ENCODE measurements at places on chromosomes 6 and 20.

DNA sequence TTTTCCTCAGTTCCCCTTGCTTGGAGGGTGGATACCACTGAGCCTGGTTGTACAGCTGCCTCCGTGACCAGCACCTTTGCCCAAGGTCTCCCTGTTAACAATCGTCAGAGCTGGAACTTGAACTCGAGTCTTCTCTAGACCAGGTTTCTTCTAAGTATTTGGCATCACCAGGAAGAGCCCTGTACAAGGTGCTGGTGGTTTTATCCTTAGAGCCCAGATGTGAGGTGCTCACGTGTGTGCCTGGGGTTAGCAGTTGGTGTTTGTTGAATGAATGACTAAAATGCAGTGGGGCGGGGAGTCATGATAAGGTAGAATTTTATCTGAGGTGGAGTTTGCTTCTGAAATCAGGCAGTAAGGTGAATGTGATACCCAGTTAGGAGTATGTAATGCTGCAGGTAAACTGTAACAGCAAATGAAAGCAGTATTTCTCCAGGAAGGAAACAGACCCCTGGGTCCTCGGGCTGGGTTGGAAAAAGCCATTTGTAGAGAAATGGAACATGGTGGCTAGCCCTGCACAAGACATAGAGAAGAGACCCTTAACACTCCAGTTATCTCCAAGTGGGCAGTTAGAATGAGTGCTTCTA, 3.1 kb downstream of the DNAJC5 start:
- no peak for DNase-seq

DNA sequence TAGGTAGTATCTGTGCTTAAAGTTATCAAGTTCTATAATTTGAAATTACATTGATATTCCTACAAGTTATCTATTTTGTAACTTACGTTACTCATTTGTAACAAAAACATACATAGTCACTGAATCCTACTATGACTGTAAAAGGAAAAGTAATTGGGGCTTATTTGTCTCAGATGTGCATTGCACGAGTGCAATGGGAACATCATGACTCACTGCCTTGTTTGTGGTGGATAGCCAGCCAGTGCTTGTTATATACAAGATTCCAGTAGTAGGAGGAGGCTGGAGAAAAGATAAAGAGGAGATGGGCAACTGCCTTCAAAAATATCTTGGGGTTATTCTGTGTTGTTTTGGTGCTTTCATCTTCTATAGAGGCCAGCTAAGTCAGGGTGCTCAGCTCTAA, 164.1 kb downstream of the RNF144B start:
- no peak for DNase-seq

- no peak for DNase-seq
Measured at GRCh38 chr20:47048054-47048453, 153.4 kb downstream of the EYA2 start.

GRCh38 chr20:5870568-5870981, 79.8 kb downstream of the TRMT6 start:
- DNase-seq, result no peak

- no peak for DNase-seq
Measured at GRCh38 chr6:134373282-134373922, 55.5 kb upstream of the SGK1 start.

- DNase-seq, result no peak
Measured at GRCh38 chr20:18987781-18988360, 174.3 kb downstream of the SCP2D1 start.

DNA sequence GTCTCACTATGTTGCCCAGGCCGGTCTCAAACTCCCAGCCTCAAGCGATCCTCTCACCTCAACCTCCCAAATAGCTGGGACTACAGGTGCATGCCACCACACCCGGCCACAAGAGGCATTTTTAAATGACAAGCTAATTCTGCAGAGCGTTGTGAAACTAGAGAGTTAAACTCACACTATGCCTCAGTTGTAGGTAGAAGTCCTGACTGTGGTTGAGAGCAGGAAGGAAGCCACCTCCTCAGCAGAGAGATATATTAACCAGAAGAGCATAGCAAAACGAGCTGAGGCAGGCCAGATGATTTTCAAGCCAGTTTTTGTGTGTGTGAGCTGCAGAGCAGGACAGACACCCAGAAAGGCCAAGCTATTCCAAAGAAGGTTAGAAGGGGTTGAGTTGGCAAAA, 150.3 kb downstream of the MBOAT1 start:
- DNase-seq, result no peak

DNA sequence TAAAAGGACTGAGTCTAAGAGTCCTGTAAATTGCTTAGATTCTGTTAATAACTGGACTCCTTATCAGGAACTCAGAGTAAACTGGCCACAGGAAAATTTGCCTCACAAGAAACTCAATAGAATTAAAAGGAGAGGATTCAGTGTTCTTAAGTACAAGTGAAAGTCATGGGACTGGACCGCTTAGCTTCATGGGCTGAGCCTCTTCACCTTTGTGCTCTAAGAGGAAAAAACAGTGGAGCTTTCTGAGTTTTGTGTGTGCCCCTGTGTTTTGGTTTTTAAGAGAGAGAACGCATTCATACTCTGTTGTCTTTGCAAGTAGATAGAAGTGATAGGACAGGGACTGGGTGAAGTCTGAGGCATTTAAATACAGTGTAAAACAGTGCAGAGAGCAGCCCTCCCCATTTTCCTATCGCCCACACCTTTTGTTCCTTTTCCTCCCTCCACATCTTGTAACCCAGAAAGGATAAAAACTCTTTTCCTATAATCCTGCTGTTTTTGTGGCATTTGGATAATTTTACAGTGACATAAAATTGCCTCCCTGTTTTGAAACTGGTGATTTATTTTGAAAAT, 49.6 kb downstream of the FOXO3 start:
- no peak for DNase-seq

DNA sequence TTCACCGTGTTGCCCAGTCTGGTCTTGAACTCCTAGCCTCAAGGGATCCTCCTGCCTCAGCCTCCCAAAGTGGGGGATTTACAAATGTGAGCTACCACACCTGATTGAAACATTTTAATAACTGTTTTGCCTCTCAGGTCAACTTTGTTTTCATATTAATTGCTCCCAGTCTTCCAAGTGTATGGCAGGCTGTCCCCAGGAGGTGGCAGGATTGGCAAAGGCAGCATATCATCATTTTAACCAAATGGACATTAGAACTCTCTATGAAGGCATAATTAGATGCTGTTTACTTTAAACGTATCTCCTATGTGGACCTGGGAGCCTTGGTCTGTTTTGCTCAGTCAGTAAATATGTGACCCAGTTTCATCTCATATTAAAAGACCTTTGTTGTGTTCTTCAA, 59.2 kb upstream of the CSE1L start:
- no peak for DNase-seq

DNA sequence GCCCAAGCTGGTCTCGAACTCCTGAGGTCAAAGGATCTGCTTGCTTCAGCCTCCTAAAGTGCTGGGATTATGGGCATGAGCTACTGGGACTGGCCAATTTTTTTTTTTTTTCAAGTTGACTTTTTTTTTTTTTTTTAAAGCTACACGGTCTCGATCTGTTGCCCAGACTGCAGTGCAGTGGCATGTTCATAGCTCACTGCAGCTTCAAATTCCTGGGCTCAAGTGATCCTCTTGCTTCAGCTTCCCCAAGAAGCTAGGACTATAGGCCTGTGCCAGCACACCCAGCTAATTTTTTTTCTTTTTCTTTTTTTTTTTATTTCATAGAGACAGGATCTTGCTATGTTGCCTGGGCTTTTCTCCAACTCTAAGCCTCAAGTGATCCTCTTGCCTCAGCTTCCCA, 59.5 kb downstream of the NCOA3 start:
- DNase-seq, result no peak

DNA sequence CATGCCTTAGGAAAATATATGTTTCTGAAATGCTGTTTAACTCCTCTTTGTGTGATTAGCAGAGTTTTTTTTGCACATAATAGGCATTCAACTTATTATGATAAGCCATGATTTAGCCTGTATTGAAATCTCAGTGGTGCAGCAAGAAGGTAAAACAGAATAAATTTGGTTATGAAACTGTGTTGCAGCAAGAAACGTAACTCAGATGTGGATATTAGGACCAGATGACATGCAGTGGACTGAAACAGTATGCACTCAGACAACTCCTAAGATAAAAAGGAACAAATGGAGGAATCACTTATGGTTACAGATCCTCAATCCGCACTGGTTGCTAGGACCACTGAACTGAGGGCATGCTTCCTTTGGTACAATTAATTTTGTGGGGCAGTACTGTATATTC, 254.2 kb upstream of the HSF2 start:
- DNase-seq, result no peak

- peak; percentile 68 for DNase-seq
Measured at GRCh38 chr20:34536798-34537394, 20.7 kb downstream of the DYNLRB1 start.

- DNase-seq, result no peak
Measured at GRCh38 chr6:21159465-21159864, 434.1 kb upstream of the SOX4 start.

DNA sequence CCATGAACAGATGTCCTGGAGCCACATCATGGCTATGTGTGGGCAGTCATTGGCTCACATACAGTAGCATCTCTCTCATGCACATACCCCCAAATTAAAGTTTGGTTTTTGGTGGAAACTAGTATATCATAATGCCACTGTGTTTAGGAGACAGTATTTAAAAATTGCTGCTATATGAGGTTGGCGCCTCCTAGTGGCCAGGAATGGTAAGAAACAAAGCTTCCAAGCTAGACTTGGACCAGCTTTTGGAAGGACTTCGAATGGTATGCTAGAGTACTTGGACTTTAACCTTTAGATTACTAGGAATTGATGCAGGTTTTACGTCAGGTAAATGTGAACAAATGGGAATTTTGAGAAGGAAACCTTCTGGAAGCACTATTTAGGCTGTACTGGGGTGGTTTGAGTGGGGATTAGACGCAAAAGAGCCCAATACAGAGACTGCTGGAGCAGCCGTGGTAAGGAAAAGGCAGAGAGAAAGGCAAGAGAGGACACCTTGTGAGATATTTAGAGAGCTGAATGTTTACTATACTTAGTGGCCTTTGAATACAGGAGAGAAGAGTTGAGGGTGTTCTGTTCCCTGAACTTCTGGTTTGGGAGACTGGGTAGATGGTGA, 23.8 kb downstream of the PRSS35 start:
- peak; percentile 60 for DNase-seq

DNA sequence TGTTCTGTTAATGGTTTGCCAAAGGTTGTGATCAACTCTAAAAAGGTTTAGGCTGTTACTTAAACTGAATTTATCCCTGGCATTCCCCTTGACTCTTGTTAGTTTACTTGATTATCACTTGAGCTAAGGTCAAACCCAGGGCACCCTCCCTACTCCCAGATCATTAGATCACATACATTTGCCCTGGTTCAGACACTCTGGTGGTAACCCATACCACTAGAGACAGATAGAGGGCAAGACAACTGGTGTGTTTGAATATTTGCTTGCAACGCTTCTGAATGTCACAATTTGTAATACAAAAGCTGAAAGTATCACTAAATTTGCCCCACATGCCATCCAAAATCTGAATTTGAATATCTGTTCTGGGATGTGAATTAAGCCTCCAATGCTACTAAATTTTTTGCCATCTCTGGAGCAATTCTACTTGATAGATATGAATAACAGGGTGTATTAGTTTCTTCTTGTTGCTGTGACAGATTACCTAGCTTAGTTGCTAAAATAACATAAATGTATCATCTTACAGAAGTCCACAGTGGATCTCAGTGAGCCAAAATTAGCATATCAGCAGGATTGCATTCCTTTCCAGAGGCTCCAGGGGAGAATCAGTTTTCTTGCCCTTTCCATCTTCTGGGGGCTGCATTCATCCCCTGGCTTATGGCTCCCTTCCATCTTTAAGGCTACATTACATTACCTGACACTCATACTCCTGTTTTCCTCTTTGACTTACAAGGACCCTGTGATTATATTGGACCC, 45.4 kb downstream of the FIG4 start:
- no peak for DNase-seq

DNA sequence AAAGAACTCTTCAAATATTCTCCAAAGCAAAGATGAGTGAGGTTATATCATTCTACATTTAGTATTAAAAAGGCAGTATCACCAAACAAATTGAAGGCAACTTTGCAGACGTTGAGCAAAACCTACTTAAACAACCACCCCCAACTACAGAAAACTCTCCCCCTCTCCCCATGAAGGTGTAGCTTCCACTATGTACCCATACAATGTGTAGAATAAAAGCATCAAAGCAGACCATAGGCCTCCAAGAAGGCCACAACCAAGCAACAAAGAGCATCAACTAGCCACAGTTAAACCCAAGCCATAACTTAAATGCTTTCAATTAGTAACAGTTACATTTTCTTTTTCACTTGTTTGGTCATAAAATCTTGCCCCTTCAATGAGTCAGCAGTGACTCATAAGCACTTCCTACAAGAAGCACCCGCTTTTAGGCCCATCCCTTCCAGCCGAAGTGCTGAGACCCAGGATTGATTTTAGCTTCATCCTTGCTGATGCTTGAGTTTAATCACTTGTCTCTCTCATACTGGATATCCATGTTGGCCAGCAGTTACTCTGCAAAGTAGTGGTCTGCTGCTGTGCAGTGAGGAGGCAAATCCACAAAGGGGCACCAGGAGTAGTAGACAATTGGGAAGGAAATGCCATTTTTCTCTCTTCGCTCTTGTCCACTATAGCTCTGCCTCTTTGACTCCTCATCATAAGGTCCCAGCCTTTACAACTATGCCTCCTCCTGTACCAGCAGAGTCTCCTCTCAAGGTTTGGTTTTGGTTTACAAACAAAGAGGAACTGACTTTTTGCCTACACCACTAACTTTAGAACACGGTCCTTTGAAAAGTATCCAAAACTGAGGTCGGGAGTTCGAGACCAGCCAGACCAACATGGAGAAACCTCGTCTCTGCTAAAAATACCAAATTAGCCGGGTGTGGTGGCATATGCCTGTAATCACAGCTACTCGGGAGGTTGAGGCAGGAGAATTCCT, 8.4 kb upstream of the NUP153 start:
- DNase-seq, result no peak

DNA sequence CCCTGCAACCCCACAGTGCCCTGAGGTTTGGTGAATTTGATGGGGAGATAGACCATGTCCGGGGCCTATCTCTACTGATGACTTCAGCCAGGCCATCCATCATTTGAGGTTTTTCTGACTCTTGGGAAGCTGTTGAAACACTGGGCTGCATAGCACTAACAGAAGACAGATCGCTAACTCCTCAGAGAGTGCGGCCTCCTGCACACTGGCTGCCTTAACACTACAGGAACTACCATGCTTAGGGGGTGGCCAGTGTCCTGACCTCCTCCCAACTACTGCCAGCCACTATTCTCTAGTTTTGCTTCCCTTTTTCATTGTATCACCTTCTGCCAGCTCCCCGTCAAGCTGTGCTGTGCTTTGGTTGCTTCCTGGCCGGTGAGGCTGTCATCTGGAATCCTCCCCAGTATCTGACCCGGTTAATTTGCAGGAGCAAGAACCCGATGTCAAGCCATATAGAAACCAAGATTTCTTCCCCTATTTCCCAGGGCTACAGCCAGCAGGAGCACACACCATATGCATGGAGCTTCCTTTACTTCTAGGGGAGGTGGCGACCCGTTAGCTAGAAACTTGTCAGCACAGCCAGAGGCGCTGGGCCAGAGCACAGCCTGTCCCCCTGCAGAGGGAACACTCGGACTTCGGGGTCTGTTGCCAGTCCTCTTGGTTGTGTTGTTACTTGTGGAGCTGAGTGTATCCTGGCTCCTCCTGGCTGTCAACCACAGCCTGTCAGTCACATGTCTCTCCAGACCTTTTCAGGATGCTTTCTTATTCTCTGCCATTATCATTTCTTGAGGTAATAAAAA, 57.3 kb upstream of the TRAF3IP2 start:
- peak; percentile 46 for DNase-seq

- no peak for DNase-seq
Measured at GRCh38 chr6:47773005-47773404, 8.8 kb upstream of the OPN5 start.

GRCh38 chr6:113434641-113435040, 422.5 kb upstream of the MARCKS start:
- no peak for DNase-seq
